K562 (cell line): ENCODE measurements at places on chromosomes 11 and 22. TPM values are rescaled to one million over a fixed set of nuclear protein-coding genes. Genes with fewer than 3 reads are reported as not detected.
A peak's percentile ranks its signal among the peaks of the same experiment; 100 is the strongest.

GRCh38 chr11:96319898-96320656 is 22.9 kb downstream of the MAML2 start:
- H3K4me3 ChIP-seq = no peak overlapping the region
- DNase-seq = no peak
- H3K27ac ChIP-seq = peak overlapping the region; percentile 91
- H3K27me3 ChIP-seq = no peaks in the 10 kb centered on the region
- H3K4me1 ChIP-seq = peaks cover 11% of the 10 kb centered on the region; the same call in 1 of the 2 replicates

DNA sequence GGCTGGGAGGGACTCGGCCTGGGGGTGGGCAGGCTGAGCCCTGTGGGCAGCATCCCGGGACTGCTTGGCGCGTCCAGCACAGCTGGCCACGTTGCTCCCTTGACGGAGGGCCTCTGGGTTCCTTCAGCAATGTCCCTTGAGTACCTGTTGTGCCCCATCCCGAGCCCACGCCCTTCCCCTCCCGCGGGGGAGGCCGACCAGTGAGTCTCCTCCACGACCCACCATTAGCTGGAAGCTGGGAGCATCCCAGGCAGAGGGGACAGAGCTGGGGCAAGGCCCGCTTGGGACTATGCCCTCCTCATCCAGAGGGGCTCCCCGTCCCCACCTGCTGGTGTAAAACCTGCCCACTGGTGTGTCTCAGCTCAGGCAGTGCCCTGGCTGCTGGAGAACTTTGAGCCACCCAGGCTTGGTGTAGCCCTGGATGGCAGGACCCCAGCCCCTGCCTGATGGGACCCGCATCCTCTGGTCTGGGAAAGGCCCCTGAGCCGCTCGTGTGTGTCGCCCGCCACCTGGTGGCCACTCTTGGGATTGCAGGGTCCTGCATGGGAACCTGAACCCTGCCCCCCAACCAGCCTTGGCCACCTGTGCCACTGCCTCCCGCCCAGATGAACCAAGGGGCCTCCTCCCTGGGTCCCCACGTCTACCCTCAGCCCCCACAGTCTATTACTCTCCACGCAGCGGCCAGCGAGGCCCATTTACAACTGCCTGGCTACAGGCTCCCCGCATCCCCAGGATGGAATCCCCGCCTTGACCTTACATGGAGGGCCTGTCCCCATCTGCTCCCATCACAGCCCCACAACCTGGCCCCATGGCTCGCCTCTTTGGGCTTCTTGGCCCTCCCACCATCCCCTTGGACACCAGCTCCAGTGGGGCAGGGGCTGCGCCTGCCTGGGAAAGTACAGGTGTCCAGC is 16.6 kb upstream of the ARHGAP8 start:
- H3K4me3 ChIP-seq = no peak overlapping the region
- DNase-seq = peak; percentile 70
- H3K4me1 ChIP-seq = peaks cover 50% of the 10 kb centered on the region
- H3K27ac ChIP-seq = no peak overlapping the region
- H3K36me3 ChIP-seq = no peaks in the 10 kb centered on the region; the same call in 2 of the 3 replicates

Gene DEFB131B
- not detected in 2 replicates for total RNA-seq

Gene SUSD2
- total RNA-seq = 0.16 and 0.22 TPM in 2 replicates

DNA sequence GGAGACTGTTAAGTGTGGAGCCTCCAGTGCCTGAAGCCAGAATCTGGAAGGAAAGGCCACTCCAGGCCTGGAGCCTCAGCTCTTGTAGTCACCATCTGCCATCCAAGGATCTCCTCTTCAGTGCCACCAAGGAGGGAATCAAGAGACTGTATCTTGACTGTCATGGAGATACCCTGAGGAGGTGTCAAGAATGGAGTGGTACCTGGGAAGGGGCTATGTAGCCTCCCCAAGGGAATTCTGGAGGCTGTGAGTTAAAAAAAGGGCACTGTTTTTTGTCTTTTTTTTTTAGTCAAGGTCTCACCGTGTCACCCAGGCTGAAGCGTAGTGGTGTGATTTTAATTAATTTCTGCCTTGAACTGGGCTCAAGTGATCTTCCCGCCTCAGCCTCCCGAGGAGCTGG is 3.2 kb upstream of the C22orf15 start:
- H3K27me3 ChIP-seq = no peaks in the 10 kb centered on the region
- no peak overlapping the region for H3K27ac ChIP-seq
- no peak overlapping the region for H3K4me3 ChIP-seq
- H3K4me1 ChIP-seq = peaks cover 19% of the 10 kb centered on the region

- DNase-seq = no peak
- no peaks in the 10 kb centered on the region for H3K27me3 ChIP-seq
- no peaks in the 10 kb centered on the region for H3K36me3 ChIP-seq
- no peak overlapping the region for H3K27ac ChIP-seq
Observed at GRCh38 chr22:26998129-26998528, 340.7 kb downstream of the MIAT start.

Gene SCGB1C1
- total RNA-seq = not detected in 2 replicates

Gene MRPL23
- 63.7 and 72.7 TPM in 2 replicates for total RNA-seq

DNA sequence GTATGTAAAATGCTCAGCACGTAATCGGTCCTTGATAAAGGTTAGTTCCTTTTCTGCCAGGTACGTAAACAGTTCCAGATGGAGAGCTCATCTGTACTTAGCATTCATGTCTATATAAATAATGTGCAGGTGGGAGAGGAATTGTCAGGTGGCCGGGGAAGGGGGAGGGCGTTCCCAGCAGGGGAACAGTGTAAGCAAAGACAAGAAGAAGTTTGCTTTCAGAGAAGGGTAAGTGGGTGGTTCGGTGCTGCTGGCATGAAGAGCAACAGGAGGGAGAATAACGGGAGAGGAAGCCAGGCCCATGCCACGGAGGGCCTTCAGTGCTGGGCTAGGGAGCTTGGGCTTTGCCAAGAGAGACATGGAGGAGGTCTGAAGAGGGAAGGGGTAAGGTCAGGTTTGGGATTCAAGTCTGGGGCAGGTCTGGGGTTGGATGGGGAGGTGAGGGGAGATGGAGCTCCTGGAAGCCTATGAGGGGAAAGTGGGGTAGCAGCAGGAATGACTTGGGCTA is 11.4 kb upstream of the WNT11 start:
- H3K4me3 ChIP-seq = no peak overlapping the region
- H3K27ac ChIP-seq = no peak overlapping the region
- no peak for DNase-seq
- peaks cover 7% of the 10 kb centered on the region; the same call in 1 of the 2 replicates for H3K4me1 ChIP-seq
- no peaks in the 10 kb centered on the region for H3K36me3 ChIP-seq
- H3K27me3 ChIP-seq = no peaks in the 10 kb centered on the region

GRCh38 chr22:26968859-26969523 is 311.6 kb downstream of the MIAT start:
- H3K36me3 ChIP-seq = no peaks in the 10 kb centered on the region
- no peak overlapping the region for H3K27ac ChIP-seq
- no peak overlapping the region for H3K4me3 ChIP-seq
- no peaks in the 10 kb centered on the region for H3K4me1 ChIP-seq
- DNase-seq = no peak
- no peaks in the 10 kb centered on the region for H3K27me3 ChIP-seq

GRCh38 chr11:129359748-129360147 is 15.9 kb upstream of the BARX2 start:
- no peak overlapping the region for H3K27ac ChIP-seq
- DNase-seq = no peak
- no peaks in the 10 kb centered on the region for H3K4me1 ChIP-seq
- no peaks in the 10 kb centered on the region for H3K36me3 ChIP-seq
- H3K4me3 ChIP-seq = no peak overlapping the region
- no peaks in the 10 kb centered on the region for H3K27me3 ChIP-seq

- no peaks in the 10 kb centered on the region for H3K27me3 ChIP-seq
- H3K4me3 ChIP-seq = no peak overlapping the region
- H3K36me3 ChIP-seq = peaks cover 52% of the 10 kb centered on the region; the same call in 2 of the 3 replicates
- no peak for DNase-seq
Observed at GRCh38 chr22:37830093-37830842, 7.1 kb downstream of the GALR3 start.

DNA sequence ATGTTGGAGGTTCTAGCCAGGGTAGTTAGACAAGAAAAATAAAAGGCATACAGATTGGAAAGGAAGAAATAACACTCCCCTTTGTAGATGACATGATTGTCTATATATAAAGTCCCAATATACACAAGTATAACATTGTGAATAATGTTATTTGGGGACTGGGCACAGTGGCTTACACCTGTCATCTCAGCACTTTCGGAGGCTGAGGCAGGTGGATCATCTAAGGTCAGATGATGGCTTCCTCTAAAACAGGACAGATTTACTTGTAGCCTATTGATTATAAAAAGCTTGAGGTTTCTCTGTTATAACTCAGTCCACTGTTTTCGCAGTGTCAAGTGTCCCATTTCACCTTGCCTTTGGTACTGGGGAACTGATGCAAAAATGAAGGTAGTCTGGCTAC is 19.6 kb downstream of the ATM start:
- H3K27ac ChIP-seq = no peak overlapping the region
- no peaks in the 10 kb centered on the region for H3K4me1 ChIP-seq
- no peaks in the 10 kb centered on the region for H3K27me3 ChIP-seq
- no peak for DNase-seq
- H3K36me3 ChIP-seq = peaks cover 5% of the 10 kb centered on the region; the same call in 2 of the 3 replicates

DNA sequence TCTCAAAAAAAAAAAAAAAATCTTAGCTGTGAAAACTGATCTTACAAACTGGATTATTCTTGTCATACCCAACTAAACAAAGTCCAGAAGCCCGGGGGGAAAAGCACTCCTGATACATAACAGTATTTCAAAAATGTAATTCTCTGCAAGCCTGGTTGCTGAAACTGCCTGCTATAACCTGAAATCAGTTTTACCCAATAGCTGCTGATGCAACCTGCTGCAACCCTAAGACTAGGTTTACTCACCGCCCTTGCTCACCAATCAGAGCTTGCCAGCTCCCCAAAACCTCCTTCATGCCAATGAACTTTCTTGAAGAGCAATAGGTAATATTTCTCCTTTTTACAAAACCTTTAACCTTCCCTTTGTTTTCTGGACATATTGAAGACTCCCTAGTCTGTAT is 12.4 kb downstream of the FGF19 start:
- no peak overlapping the region for H3K27ac ChIP-seq
- no peak overlapping the region for H3K4me3 ChIP-seq
- no peak for DNase-seq
- peaks cover 3% of the 10 kb centered on the region; the same call in 2 of the 3 replicates for H3K4me1 ChIP-seq

DNA sequence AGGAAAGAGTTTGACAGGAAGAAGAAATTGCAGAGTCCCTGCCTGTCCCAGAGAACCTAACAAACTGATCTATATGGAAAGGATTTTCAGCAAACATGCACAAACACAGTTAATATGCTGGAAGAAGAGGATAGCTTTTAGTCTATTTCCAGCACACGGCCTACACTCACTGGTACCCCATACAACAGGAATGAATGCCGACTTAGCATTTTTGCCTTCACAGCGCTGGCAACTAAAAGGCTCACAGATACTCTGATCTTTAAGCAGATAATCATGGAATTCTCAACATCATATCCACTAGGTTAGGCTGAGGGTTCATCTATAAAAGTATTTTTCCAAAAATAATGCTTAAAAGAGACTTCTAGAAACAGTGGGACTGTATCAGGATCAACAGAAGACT is 9.8 kb upstream of the TUBA8 start:
- no peaks in the 10 kb centered on the region for H3K27me3 ChIP-seq
- no peaks in the 10 kb centered on the region for H3K4me1 ChIP-seq
- no peak overlapping the region for H3K27ac ChIP-seq
- no peak for DNase-seq
- peaks cover 3% of the 10 kb centered on the region; the same call in 1 of the 3 replicates for H3K36me3 ChIP-seq
- H3K4me3 ChIP-seq = no peak overlapping the region

DNA sequence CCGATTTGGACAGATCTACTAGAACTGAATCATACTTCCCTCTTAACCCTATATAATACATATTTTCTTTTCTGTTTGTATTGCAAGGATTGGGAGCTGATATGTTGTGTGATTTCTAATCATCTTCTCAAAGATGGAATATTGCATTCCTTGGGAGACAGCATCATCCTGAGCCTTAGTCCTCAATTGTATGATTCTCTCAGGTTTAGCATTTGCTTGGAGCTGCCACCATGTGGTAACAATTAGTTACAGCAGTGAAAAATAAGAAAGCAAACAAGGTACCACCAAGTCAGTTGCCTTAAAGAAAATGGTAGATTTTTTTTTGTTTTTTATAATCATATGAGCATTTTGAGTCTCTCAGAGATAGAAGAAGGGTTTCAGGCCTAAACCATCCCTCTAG is 11.9 kb downstream of the SNX19 start:
- peaks cover 98% of the 10 kb centered on the region for H3K36me3 ChIP-seq
- H3K4me3 ChIP-seq = no peak overlapping the region
- no peak overlapping the region for H3K27ac ChIP-seq
- H3K27me3 ChIP-seq = no peaks in the 10 kb centered on the region

DNA sequence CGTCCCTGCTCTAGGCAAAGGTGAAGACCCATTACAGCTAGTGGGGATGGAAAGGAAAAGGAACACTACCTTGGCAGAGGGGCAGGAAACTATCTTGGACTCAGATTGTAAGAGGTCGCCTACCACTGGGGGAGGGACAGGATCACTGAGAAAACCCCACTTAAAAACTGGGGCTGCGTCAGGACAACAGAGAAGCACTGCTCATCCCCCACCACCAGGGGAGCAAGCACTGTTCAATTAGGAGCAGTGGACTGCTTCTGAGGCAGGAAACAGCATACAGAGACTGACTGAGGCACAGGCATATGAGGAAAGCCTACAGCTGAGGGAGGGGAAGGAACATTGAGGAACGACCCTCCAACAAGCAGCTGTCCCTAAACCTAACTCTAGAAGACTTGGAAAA is 20.8 kb upstream of the DLAT start:
- H3K4me1 ChIP-seq = no peaks in the 10 kb centered on the region
- no peak overlapping the region for H3K4me3 ChIP-seq
- H3K27me3 ChIP-seq = no peaks in the 10 kb centered on the region
- peak; percentile 34 for DNase-seq
- no peaks in the 10 kb centered on the region; the same call in 2 of the 3 replicates for H3K36me3 ChIP-seq
- H3K27ac ChIP-seq = no peak overlapping the region

Gene SLC1A2
- total RNA-seq = not detected in 2 replicates

GRCh38 chr11:70073871-70074371 is 4.2 kb upstream of the ANO1 start:
- no peak overlapping the region for H3K27ac ChIP-seq
- H3K4me1 ChIP-seq = peaks cover 10% of the 10 kb centered on the region

GRCh38 chr11:35579557-35580396 is 38.5 kb upstream of the FJX1 start:
- DNase-seq = peak; percentile 41
- H3K4me3 ChIP-seq = no peak overlapping the region
- H3K27me3 ChIP-seq = no peaks in the 10 kb centered on the region
- H3K36me3 ChIP-seq = no peaks in the 10 kb centered on the region
- no peaks in the 10 kb centered on the region for H3K4me1 ChIP-seq
- peak overlapping the region; percentile 81; the same call in 2 of the 3 replicates for H3K27ac ChIP-seq
